ENCODE measurements at places on chromosomes 2 and 18.

DNA sequence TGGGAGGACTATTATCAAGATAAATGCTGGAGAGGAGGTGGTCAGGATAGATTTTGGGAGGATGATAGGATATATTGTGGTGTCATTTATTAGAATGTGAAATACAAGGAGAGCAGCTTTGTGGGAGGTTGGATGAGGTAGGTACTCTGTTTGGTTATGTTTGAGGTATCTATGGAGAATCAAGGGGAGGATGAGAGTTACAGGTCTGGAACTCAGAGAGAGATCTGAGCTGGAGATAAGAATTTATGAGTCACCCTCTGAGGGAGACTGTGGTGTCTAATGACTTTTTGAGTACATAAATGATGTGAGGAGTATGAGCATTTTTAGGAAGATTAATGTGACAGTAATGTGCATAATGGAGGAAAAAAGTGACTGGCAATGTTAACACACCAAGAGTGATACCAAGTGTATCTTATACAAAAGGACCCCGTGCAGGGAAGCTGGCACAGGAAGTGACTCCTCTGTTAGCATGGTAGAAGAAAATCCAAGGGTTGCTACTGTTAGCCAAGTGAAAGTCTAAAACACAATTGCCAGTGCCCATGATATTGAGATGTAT is 48.2 kb downstream of the CRIM1 start:
- no peak for DNase-seq

- no peak for DNase-seq
Measured at GRCh38 chr2:113234721-113235346, 43.9 kb downstream of the PAX8 start.

- no peak for DNase-seq
Measured at GRCh38 chr18:49613641-49614151, 51.8 kb downstream of the LIPG start.

DNA sequence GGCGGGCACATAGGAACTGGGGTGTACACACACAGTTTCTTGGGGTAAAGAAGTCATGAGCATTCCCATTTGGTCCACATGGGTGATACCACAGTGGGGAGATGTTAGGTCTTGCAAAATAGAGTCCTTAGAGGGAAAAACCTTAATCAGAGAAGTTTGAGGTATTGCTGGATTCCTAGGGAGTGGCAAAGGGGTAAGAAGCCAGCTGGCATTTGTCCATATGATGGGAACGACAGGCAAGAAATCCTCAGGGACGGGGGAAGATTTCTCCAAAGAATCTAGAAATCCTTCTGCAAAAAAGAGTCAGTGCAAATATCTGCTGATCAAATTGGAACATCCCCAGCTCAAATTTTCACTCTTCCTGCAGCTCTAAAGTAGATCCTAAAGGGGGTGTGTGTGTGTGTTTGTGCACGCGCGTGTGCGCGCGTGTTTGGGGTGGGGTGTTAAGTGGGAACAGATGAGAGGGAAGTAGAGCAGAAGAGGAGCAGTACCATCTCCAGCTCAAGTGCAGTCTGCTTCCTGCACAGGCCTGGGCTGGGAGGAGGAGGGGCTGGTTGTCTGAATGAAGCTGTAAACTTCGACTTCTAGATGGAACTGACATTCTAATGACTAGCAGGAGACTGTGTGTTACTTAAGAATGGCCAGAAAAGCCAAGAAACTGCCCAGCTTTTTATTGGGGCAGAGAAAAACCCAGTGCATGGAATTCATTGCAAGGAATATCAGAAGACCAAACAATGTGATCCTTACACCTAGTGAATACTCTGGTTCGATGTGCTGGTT is 168.0 kb downstream of the SPP2 start:
- DNase-seq = no peak

DNA sequence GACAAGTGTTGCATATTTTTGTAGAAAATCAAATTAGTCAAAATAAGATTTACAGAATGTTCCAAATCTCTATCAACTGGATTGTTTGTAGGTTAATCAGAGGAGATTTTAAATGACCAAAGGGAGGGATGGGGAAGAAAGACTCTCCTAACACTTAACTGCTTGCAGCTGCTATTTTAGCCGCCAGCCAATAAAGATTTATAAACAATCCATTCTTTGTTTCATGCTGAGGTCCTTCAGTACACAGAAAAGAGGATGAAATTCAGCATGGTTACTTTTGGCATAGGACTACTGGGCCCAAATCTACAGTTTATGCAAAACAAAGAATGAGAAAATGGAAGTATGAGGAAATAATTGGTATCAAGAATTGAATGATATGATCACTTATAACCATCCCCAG is 86.4 kb upstream of the FN1 start:
- no peak for DNase-seq

GRCh38 chr2:214547931-214548330 is 137.1 kb downstream of the VWC2L start:
- DNase-seq = no peak

- peak; percentile 5 for DNase-seq
Measured at GRCh38 chr18:48165111-48165866, 234.8 kb upstream of the SMAD2 start.

GRCh38 chr2:142323206-142323605 is 192.4 kb upstream of the LRP1B start:
- DNase-seq = no peak
